Left ventricle myocardium superior (tissue), 1 donor: ENCODE measurements at places on chromosomes 5 and 9. TPM values are rescaled to one million over a fixed set of nuclear protein-coding genes. Genes with fewer than 3 reads are reported as not detected.

The ARRDC1 gene
- 17.3 TPM for total RNA-seq

The PAIP2 gene
- total RNA-seq = 136 TPM

GRCh38 chr9:85089188-85089969 lies 419.9 kb downstream of the NTRK2 start:
- no peak for DNase-seq

GRCh38 chr5:143149759-143150158 lies 253.7 kb downstream of the NR3C1 start:
- DNase-seq = no peak

- DNase-seq = no peak
Measured at GRCh38 chr5:171617266-171617665, 168.4 kb upstream of the SMIM23 start.

GRCh38 chr5:61570767-61571166 lies 238.7 kb downstream of the ZSWIM6 start:
- no peak for DNase-seq
